MM.1S (cell line): ENCODE measurements at places on chromosomes 12 and 14.

DNA sequence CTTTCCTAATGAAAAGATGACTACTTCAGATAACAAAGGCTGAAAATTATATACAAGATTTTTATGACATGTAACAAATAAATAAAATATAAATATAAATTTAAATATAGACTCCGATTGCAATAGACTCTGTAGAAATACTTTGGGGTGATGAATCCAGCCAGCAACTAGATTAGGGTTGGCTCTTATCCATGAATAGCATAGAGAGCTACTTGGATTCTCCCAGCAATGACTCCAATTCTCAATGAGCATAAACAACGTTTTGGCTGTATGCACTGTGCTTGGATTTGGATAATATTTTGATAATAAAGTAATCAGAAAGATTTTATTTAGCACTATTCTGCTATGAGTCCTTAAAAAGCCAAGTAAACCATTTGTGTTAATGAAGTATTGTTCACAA, 58.0 kb upstream of the LRFN5 start:
- H3K27me3 ChIP-seq: no peaks in the 10 kb centered on the region
- H3K27ac ChIP-seq: no peak overlapping the region
- no peak overlapping the region for H3K4me3 ChIP-seq
- no peaks in the 10 kb centered on the region for H3K36me3 ChIP-seq

GRCh38 chr12:47843226-47843980, 23.7 kb upstream of the HDAC7 start:
- H3K27me3 ChIP-seq: no peaks in the 10 kb centered on the region
- no peaks in the 10 kb centered on the region for H3K36me3 ChIP-seq
- no peak overlapping the region for H3K27ac ChIP-seq
- no peaks in the 10 kb centered on the region for H3K4me1 ChIP-seq

- DNase-seq: no peak
- no peaks in the 10 kb centered on the region for H3K36me3 ChIP-seq
- H3K27ac ChIP-seq: no peak overlapping the region
- no peak overlapping the region for H3K4me3 ChIP-seq
These were observed 107.0 kb upstream of the PTHLH start for GRCh38 chr12:28079539-28079938.

- H3K4me1 ChIP-seq: peaks cover 10% of the 10 kb centered on the region
- H3K27me3 ChIP-seq: no peaks in the 10 kb centered on the region
- H3K4me3 ChIP-seq: no peak overlapping the region
- DNase-seq: peak; percentile 29
- no peak overlapping the region for H3K27ac ChIP-seq
- no peaks in the 10 kb centered on the region; the same call in 1 of the 2 replicates for H3K36me3 ChIP-seq
These were observed 193.6 kb downstream of the SLC41A2 start for GRCh38 chr12:104764225-104765091.

DNA sequence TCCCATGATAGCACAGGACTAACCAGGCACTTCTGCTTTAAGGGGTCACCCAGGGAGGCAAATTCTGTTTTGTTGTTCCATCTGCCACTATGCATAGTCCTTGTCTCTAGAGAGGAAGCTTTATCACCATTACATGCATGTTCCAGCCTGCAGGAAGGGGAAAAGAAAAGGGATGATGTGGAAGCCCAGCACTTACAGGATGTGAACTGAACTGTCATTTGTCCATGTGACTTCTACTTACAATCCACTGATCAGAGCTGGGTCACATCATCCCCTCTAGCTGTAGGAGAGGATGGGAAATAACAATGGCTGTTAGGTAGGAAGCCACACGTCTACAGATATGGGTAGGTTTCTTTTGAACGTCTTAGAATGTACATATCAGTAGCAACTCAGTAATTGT, 203.1 kb downstream of the PTPRO start:
- no peak overlapping the region for H3K4me3 ChIP-seq
- H3K27ac ChIP-seq: no peak overlapping the region
- H3K27me3 ChIP-seq: no peaks in the 10 kb centered on the region
- H3K36me3 ChIP-seq: no peaks in the 10 kb centered on the region
- no peak for DNase-seq
- peaks cover 10% of the 10 kb centered on the region for H3K4me1 ChIP-seq

GRCh38 chr12:85273381-85274314, 6.4 kb upstream of the ALX1 start:
- no peaks in the 10 kb centered on the region for H3K27me3 ChIP-seq
- DNase-seq: peak; percentile 75
- no peaks in the 10 kb centered on the region for H3K36me3 ChIP-seq
- H3K27ac ChIP-seq: peak overlapping the region; percentile 38; the same call in 1 of the 2 replicates
- H3K4me3 ChIP-seq: peak overlapping the region; percentile 57
- H3K4me1 ChIP-seq: peaks cover 7% of the 10 kb centered on the region; the same call in 1 of the 2 replicates

DNA sequence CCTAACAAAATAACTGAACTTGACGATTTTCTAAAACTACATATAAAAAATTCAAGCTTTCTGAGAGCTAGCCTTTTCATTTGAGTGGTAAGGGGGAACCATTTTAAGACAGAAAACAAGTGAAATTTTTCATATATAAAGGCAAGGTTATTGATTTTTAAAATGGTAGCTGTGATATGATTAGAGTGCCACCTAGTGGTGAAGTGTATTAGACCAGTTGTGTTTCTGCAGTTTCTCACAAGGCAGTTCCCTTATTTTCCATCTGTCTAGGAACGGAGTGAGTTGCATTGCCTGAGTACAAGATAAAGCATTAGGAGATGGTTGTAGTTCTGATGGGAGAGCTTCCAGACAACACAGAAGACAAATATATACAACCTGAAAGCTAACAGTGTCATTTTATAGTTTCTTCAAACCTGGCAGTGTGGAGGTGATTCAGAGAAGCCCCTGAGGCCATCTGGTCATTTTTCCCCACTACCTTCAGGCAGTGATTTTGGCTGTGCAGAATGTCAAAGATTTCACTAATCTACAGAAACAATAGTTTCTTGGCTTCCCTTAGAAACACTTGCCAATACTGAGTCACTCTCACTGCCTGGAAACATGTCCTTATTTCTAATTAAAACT, 180.8 kb downstream of the C12orf50 start:
- no peaks in the 10 kb centered on the region for H3K27me3 ChIP-seq
- H3K36me3 ChIP-seq: no peaks in the 10 kb centered on the region
- H3K4me3 ChIP-seq: no peak overlapping the region
- peak overlapping the region; percentile 29; the same call in 1 of the 2 replicates for H3K27ac ChIP-seq
- peak; percentile 44 for DNase-seq

DNA sequence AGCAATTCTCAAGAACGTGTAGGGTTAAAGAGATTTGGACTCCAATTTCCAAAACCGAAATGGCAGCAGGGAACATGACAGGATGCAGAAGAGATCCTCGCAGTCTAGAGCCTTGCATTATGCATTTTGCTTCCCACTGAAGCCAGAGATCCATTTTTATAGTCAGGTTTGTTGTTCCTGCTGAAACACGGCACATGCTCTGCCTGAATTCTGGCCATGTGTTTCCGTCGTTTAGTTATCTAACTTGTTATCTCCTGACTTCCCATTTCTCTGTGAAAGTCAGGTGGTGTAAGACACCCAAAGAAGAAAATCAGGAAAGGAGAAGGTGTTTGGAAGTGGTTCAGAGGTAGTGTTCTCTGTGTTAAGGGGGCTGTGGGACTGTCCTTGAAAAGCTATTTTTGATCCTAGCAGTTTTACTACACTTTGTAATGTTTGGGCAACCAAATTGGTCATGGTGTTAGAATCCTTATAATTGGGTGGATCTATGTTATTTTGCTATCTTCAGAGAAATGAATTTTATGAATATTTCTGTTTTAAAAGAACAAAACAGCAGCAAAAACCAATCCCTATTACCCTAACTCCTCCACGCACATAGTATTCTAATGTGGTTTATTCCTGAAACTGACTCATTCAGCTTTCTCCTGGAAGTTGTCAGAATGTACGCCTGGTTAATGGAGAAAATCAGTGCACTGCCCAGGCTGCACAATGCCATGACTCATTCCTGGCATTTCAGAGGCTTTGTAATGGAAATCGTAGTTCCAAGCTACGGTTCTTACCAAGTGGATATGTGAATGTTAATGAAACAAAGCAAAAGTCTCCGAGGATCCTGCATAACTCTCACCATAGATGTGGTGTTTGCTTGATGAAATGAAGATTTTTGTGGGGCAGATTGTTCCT, 110.1 kb downstream of the SAMD4A start:
- no peak overlapping the region for H3K4me3 ChIP-seq
- H3K27ac ChIP-seq: no peak overlapping the region
- H3K4me1 ChIP-seq: peaks cover 20% of the 10 kb centered on the region
- H3K36me3 ChIP-seq: no peaks in the 10 kb centered on the region
- DNase-seq: no peak

DNA sequence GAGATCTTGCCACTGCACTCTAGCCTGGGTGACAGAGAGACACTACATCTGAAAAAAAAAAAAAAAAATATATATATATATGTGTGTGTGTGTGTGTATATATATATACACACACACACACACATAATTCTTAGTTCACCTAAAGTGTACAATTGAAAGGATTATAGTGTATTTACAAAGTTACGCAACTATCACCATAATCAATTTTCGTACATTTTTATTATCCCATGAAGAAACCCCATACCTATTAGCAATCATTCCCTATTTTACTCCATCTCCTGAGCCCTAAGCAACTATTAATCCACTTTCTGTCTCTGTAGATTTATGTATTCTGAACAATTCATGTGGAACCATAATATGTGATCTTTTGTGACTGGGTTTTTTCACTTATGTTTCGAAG, 4.4 kb downstream of the SRP54 start:
- DNase-seq: no peak
- H3K27ac ChIP-seq: no peak overlapping the region
- no peaks in the 10 kb centered on the region for H3K36me3 ChIP-seq

- peaks cover 19% of the 10 kb centered on the region; the same call in 1 of the 2 replicates for H3K27me3 ChIP-seq
- H3K36me3 ChIP-seq: no peaks in the 10 kb centered on the region
- no peak overlapping the region for H3K27ac ChIP-seq
- no peak for DNase-seq
- no peaks in the 10 kb centered on the region; the same call in 1 of the 2 replicates for H3K4me1 ChIP-seq
- peak overlapping the region; percentile 88 for H3K4me3 ChIP-seq
These were observed 1.4 kb downstream of the KCNMB4 start for GRCh38 chr12:70367258-70368141.

GRCh38 chr14:77825895-77826519, 26.1 kb downstream of the ADCK1 start:
- no peak for DNase-seq
- no peaks in the 10 kb centered on the region for H3K27me3 ChIP-seq
- no peaks in the 10 kb centered on the region for H3K36me3 ChIP-seq
- no peak overlapping the region for H3K4me3 ChIP-seq

DNA sequence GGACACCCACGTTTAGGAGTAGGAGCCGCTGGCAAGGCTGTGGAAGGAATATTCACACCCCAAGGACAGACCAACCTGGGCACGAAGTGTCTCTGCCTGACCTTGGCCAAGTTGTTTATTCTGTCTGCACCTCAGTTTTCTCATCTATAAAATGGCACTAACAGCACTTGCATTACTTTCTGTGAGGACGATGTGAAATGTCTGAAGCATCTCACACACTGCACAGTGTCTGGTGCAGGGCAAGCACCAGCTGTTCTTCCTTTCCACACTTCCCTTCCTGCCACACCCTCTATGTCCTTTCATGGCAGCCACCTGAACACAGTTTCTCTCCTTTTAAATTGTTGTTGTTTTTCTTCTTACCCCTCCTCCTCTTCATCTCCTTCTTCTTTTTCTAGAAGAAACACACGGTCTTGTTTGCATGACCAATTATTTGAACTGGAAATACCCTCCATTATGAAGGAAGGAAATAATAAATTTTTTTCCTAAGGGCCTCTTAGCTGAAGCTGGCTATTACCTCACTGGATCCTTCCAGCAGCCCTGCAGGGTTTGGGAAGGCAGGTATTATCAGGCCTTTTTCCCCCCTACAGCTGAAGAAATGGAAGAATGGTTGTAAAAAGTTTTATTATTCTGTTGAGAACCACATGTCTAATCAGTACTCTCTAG, 42.9 kb upstream of the ATP23 start:
- peaks cover 46% of the 10 kb centered on the region for H3K4me1 ChIP-seq
- no peaks in the 10 kb centered on the region for H3K27me3 ChIP-seq
- peak; percentile 49 for DNase-seq
- H3K4me3 ChIP-seq: peak overlapping the region; percentile 30

GRCh38 chr12:58363971-58364370, 422.6 kb downstream of the ATP23 start:
- H3K27me3 ChIP-seq: no peaks in the 10 kb centered on the region
- no peak for DNase-seq
- H3K36me3 ChIP-seq: no peaks in the 10 kb centered on the region

DNA sequence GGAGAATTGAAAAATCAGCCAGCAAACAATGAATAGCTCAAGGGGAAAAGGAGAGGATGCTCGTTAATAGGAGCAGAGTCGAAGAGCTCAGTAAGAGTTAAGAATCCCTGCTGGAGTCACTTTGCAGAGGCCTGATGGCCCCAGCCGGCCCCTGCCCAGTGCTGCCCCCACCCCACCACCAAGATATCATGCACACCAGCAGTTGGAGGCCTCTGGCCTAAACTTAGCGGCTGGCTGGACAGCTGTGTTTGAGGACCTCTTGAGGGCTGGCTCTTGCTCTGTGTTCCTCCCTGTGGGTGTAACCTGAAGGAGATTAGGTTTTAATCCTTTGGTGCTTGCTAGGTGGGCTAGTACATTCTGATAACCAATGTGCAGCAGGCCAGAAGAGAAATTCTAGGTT, 142.0 kb downstream of the PLXNC1 start:
- H3K27ac ChIP-seq: no peak overlapping the region
- DNase-seq: no peak
- no peaks in the 10 kb centered on the region for H3K4me1 ChIP-seq

GRCh38 chr12:67656251-67656650, 7.7 kb downstream of the DYRK2 start:
- peaks cover 2% of the 10 kb centered on the region; the same call in 1 of the 2 replicates for H3K4me1 ChIP-seq
- H3K4me3 ChIP-seq: no peak overlapping the region

- peak; percentile 10 for DNase-seq
- no peaks in the 10 kb centered on the region for H3K27me3 ChIP-seq
- H3K4me1 ChIP-seq: peaks cover 65% of the 10 kb centered on the region
- peak overlapping the region; percentile 100 for H3K27ac ChIP-seq
These were observed 52.9 kb downstream of the CCDC88C start for GRCh38 chr14:91364524-91365270.

DNA sequence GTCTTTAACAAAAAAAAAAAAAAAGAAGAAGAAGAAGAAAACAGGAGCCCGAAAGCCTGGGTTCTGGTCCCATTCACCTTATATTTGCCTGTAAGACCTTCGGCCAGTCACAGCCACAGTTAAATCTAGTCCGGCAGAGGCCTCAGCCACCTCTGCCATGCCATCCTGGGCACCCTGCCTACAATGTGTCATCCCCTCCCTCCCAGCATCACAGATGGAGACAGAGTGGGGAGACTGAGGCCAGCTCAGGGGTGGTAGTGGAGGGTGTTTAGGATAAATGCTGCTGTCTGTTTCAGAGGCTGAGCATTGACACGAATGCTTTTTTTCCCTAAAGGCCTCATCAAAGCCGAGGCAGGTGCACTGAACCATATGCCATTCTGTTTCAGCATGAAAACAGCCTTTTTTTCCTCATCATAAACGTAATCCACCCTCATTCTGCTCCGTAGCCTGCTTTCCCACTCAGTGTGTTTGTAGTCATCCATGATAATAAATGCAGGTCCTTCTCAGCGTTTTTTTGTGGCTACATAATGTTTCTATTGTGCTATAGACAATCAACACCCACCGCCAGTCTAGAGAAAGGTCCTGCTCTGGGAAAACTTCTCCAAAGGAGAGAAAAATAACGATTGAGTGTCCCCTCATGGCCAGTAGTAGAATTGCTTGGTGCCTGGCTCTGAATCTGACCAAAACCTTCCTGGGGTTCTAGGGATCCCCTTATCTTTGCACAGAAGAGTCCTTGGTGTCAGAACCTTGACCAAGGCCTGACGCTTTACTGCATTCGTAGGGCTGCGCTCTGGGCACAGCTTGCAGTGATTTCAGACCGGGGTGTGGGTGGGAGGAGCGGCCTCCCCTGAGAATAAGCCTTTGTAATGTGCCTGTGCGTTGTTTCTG, 41.1 kb upstream of the TSPAN9 start:
- no peaks in the 10 kb centered on the region for H3K27me3 ChIP-seq
- no peak overlapping the region for H3K27ac ChIP-seq
- H3K4me1 ChIP-seq: no peaks in the 10 kb centered on the region
- no peak overlapping the region for H3K4me3 ChIP-seq
- no peak for DNase-seq
- no peaks in the 10 kb centered on the region for H3K36me3 ChIP-seq
